ENCODE measurements at places on chromosomes 1 and 21.

DNA sequence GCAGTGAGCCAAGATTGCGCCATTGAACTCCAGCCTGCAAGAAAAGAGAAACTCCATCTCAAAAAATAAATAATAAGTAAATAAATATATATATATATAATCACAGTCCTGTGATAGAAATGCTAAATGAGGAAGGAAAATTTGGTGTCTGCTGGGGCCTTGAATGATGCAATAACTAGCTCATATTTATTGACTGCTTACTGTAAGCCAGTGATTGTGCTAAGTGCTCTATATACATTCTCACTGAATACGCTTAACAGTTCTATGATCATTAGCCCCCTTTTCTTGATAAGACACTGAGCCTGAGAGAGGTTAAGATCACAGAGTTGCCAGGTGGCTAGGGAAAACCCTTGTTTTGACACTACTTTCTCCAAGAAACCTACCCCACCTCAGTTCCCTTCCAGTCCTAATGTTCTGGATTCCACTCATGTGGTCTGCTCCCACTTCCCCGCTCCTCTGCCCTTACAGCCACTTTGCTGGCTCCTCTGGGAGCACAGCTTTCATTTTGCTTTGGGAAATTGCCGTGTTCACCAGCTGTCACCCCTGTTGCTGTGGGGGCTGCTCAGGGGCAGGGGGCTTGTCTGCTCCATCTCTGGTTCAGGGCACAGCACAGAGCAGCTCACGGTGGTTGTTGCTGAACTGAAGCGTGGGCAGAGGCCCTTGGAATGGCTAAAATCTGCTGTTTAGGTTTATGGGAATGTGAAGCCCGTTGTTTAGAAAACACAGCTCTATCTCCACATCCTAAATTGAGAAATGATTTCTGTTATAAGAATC, 2.5 kb upstream of the BMP8A start:
- no peak for DNase-seq

DNA sequence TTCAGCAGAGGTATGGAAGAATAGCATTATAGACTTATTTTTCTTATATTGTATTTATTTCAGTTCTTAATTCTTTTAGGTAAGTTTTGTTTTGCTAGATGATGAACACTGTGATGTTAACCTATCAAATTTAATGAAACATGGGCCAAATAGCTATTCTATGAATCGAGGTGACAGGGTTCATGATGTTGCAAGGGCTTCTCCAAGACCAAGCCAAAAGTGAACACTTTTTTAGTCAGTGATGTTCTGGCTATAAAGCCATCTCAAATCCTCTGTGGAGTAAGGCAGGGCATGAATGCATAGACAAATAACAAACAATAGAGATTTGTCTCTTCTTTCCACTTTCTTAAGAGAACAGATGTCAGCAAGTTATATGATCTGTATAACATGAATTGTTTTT, 26.7 kb downstream of the C1orf146 start:
- DNase-seq: no peak

GRCh38 chr1:211703812-211704537, 28.6 kb upstream of the NEK2 start:
- no peak for DNase-seq

DNA sequence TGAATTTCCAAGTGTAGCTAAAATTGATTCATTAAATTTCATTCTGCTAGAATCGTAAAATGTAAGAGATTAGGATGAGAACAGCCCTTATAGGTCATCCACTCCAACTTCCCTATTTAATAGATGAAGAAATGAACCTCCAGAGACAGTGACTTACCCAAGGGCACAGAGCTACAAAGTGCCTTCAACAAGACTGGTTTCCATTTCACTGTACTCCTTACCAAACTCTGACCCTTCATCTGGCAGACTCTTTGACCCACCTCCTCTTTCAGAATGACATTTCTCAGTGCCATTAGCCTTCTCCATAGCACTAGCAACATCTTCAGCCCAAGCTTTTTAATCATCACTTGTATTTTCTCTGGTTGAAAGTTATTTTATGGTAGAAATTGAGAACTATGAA, 161.3 kb downstream of the NEK7 start:
- no peak for DNase-seq

- no peak for DNase-seq
Observed at GRCh38 chr1:47213230-47213963, 18.6 kb downstream of the TAL1 start.

DNA sequence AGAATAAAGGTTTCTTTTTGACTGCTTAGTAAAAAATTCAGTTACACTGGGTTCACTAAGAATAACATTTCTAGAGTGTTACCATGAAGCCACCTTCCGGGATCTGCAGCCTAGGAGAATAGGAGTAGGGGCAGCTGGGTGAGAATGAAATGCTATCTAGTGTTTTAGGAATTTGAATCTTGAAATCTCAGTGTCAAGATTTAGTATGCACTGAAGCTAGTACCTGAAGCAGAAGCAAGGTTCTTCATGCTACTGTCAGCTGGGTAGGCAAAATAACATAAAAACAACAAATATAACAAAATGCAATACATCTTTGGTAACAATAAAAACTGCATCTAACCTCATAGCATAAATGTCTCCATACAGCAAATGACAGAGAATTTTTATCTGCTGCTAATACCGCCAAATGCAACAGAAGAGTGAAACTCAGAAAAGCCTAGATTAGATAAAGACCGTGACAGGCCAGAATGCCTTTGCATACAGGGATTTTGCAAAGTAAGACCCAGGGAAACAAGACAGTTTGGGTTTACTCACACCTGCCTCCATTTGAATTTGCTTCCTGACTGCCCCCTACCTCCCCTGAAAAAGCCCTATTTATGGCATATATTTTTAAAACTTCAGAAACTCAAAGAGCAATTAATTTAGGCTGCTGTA, 58.2 kb downstream of the GADD45A start:
- no peak for DNase-seq

- no peak for DNase-seq
Observed at GRCh38 chr1:206706806-206707366, 22.2 kb downstream of the MAPKAPK2 start.

DNA sequence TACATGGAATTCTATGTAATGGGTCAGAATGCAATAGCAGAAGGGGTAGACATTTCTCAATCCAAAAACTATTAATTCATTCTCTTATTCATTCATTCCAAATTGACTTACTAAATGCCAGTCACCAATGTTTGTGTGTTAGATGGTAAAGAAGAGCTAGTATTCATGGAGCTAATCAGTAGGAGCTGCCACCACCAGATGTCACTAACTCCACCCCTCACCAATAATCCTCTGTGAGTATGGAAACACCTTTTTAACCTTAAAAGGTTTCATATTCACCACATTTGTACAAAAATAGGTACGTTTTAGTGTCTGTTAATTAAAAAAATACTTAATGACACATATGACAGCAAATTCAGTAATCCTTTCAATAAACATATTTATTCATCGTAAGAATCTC, 131.8 kb upstream of the PKN2 start:
- no peak for DNase-seq

DNA sequence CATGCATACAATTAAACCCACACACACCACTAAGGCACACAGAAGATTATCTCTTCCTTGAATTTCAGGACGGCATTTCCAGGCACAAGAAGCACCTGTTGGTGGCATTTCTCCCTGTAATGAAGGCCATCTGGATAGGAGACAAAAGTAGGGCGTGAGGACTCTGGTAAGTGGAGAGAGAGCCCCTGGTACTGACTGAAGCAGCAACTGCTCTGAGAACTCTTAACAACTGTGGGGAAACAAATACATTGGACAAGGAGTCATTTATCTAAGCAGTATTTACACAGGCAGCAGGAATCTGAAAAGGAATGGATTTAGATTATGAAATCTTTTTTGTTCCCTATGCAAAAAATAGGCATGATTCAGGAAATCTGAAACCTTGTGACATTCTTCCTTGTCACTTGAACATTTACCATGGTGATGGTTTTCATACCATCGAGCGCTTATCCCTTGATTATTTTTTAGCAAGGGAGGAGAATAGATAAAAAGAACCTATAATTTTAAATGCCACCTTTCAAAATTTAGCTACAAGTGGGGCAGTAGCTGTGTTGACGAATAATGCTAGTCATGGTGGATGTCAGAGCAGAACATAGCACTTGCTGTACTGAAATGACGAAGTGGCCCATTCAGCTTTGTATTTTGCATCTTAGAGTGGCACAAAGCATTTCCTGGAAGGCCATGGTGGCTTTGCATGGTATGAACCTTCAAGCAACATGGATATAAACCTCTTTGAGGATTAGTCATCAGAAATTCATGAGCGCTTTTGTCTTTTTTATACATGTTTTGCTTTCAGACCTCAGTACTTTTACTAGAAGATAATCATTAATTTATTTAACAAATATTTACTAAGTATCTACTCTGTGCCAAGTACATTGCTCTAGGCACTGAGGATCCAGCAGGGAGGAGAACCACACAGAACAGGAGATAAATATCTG, 362.0 kb downstream of the ADGRL2 start:
- DNase-seq: peak; percentile 33

GRCh38 chr21:15422783-15423182, 307.0 kb upstream of the USP25 start:
- peak; percentile 31 for DNase-seq

DNA sequence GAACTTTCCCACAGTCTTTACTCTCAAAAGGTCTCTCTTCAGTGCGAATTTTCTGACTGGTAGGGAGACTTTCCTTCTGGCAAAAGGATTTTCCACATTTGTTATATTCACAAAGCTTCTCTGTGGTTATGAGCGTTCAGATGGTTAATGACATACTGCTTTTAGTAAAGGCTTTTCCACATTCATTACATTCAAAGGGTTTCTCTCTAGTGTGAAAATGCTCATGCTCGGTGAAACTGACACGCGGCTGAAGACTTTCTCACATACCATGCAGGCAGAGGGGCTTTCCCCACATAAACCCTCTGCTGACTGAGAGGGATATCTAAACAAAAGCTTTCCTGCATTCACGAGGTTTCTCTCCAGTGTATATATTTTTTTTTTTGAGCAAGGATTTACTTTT, 9.9 kb upstream of the KLF18 start:
- DNase-seq: no peak

DNA sequence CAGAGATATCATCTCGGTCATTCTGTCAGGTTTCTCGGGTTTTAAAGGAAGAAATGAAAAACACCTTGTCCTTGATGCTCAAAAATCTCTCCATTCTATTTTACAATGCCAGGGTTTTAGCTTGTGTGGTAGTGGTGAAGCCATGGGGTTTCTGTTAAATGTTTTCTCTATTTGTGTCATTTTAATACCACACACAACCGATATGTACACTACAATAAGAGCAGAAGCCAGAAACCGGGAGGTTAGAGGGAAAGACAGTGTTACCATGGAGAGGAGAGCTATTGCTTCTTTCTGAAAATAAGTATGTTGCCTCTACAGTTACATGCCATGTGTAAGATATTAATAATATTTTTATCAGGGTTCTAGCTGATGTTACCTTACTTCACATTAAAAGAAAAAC, 2.8 kb downstream of the SLC35D1 start:
- no peak for DNase-seq

DNA sequence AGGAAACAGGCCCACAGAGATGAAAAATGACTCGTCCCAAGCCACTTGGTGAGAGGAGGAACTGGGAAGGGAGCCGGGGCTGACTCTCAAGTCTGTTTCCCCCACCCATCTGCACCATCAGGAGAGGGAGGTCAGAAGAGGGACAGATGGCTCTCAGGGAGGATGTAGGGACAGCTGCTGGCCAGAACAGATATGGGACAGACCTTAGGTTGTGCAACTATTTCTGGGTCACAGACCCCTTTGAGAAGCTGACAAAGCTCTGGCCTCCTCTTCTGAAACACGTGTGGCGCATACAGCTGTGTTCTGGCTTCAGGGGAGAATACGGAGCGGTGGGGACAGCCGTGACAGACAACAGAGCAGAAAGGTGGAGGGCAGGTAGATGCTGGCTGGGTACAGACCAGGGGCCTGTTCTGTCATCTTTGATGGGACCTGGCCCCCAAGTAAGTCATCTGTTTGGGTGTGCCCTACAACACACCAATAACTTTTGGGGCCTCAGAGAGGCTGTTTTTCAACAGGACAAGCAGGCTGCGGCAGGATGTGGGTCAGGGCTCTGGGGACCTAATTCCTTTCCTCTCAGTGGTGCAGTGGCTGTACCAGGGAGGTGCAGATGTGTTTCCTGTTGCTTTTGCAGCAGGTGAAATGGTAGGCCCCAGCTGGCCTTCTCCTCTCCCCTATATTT, 7.3 kb downstream of the SH3BGRL3 start:
- peak; percentile 46 for DNase-seq

DNA sequence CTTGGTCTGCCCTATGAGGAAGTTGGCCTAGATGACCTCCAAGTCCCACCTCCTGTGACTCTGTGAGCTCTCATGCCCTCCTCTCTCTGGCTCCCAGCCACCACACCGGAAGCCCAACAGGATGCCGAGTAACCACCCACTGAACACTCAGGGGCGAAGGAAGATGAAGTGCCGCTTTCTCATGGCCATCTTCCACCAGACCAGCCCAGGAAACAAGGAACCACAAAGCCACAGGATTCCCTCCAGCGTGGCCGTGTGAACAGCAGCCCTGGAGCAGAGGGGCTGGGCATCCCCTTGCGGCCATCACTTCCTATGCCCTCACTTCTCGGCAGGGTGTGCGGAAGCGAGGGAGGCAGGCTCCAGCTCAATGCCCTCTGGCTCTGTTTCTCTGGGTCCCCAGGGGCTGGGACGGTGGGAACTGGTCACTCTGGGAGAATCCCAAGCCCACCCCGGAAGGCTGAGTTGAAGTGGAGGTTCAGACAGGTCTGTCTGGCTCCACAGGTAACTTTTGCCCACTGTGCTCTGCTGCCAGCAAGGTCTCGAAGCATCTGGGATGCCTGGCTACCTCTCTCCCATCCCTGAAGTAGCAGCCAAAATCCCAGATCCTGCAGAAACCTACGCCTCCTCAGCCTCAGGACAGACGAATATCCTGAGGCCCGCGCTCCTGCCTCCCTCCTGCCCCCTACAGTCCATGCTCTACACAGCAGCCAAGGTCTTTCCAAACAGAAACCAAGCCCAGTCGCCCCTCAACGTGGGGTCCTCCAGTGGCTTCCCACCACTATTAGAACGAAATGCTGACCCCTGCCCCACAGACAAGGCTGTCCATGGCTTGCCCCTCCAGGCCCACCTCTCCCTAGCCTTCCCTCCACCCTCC, 44.2 kb upstream of the ECE1 start:
- DNase-seq: peak; percentile 92

DNA sequence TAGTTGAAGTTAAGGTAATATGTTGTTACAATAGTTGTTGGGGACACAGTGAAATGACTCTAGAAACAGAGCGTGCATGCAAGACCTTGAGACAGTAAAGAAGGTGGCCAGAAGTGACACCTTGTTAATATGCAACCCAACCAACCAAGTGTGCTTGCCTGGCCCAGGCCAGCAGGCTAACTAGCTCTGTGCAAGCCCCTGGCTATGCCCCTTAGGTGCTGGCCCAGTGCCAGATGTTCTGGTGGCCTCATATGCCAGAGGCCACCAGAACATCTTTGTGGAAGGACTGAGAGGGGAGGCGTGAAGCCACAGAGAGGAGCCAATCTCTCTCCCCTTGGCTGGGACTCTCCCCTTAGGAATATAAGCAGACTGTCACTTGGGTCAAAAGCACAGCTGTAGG, 111.2 kb upstream of the JUN start:
- DNase-seq: no peak
